SW 1271 (cell line): ENCODE measurements at places on chromosomes 2 and 18.

- no peak for DNase-seq
These were observed 58.2 kb upstream of the ST6GAL2 start for GRCh38 chr2:106944215-106944614.

GRCh38 chr2:16386431-16386830, 279.2 kb downstream of the CYRIA start:
- DNase-seq, result no peak

- no peak for DNase-seq
These were observed 12.7 kb downstream of the FAM110C start for GRCh38 chr2:33620-34019.

DNA sequence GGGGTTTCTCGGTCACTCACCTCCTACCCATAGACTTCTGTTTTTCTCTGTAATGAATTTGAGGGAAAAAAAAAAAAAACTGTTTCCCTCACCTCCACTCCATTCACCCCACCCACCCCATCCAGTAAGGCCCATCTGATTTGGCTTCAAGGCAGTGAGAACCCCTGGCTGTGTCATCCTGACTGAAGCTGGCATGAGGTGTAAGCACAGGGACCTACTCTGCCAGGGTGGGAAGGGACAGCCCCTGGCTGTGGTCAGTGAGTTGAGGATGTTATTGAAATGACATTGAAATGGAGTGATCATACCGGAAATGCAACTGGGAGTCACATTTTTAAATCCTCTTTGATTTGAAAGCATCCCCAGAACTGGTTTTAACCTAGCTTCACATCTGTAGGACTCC, 19.1 kb upstream of the BCL2L11 start:
- DNase-seq, result no peak

- no peak for DNase-seq
These were observed 64.8 kb upstream of the PID1 start for GRCh38 chr2:229335877-229336346.

DNA sequence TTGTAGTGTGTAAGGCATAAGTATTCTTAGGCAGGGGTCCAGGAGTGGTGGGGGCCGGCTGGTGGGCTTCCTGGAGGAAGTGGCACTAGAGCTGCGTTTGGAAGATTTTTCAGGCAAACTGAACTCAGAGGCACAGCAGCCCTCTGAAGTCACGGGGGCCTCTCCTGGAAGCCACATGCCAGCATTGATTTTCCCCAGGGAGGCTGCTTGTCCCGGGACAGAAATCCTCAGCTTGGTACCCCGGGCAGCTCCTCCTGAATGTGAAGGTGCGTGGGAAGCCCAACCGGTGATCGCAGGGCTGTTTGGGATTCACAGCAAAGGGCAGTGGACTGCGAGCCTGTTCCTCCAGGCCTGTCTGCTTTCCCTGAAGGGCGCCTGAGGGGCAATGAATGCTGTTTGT, 1.6 kb upstream of the PDIA6 start:
- no peak for DNase-seq

- no peak for DNase-seq
These were observed 25.4 kb downstream of the POLE4 start for GRCh38 chr2:74983631-74984392.

- no peak for DNase-seq
These were observed 64.0 kb upstream of the GALNT5 start for GRCh38 chr2:157193461-157193860.

DNA sequence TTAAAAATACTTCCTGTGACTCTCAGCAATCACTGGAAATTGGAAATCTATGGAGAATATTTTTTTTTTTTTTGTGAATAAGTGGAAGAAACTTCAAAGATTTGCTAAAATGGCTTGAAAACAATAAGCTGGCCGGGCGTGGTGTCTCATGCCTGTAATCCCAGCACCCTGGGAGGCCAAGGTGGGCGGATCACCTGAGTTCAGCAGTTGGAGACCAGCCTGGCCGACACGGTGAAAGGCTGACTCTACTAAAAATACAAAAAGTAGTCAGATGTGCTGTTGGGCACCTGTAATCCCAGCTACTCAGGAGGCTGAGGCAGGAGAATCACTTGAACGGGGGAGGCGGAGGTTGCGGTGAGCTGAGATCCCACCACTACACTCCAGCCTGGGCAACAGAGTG, 155.5 kb upstream of the CAVIN2 start:
- DNase-seq, result no peak

GRCh38 chr2:218894151-218894879, 13.7 kb downstream of the WNT10A start:
- DNase-seq, result no peak

DNA sequence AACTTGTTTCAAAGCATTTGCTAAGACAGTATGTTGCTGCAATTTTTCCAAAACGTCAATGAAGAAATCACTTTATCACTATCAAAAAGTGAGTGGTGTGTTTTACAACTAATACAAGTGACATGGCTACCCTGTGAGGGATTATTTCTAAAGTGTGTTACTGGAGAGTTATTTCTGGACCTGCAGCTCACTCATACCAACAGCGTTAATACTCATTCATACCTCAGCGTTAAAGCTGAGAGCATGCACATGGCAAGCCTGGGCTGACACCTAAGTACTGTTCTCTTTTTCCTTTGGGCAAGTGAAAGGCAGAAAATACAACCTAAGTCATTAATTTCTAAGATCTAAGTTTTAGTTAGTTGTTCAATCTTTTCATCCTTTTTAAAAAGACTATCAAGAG, 13.0 kb upstream of the MRPL19 start:
- DNase-seq, result no peak

- DNase-seq, result no peak
These were observed 89.1 kb downstream of the OSBPL6 start for GRCh38 chr2:178283341-178283918.

DNA sequence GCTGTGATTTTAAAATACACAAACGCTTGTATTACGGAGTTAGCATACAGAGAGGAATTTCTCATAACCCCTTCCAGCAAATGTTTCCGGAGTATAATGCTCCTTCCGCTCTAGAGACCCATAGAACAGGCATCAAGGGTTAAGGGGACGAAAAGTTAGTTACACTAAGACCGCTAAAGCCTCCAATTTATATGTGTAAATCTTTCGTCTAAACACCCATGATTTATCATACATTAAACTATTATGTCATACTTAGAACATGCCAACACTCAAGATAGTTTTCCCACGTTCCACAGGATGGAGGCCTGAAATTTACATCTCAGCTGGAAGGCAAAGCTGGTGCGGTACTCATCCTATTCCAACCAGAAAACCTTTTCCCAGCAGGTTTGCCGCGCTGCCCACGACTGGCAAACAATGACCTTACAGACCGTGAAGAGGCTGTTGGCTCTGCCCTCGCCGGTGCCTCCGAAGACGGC, 650 bp downstream of the ORMDL1 start:
- no peak for DNase-seq

DNA sequence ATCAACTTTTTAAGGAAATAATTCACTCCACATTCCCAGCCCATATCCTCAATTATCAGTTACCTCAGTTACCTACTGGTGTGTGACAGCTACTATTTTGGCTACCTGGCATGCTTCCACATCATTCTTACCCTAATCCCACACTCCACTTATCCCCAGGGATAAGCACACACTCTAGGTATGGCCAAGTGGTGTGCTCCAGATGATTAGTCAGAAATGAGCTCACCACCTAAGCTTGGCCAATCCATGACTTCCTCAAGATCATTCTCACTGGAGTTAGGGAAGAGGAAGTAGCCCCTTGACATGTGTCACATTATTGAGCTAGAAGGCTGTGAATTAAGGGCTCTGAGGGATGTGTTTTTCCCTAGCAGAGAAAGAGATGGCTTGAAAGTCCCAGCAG, 20.9 kb upstream of the SMAD4 start:
- no peak for DNase-seq

GRCh38 chr2:75222527-75222926, 23.2 kb upstream of the TACR1 start:
- DNase-seq, result no peak

DNA sequence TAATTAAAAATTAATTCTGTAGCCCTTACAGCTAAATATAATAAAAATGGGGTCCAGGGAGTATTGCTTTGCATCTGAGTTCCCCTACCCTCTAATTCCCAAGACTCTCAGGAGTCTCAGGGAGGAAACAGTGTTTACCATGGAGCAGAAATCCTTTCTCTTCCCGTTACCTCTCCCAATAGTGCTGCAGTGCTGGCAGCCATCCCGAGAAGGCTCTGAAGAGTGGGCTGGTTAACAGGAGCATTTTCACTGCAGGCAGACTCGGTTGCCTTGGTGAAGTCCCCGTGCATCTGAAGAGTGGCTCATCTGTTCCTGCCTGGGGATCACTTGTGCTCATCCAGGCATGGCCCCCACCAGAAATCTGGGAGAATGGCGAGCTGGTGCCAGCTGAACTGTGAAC, 41.8 kb upstream of the TMEM178A start:
- DNase-seq, result no peak

DNA sequence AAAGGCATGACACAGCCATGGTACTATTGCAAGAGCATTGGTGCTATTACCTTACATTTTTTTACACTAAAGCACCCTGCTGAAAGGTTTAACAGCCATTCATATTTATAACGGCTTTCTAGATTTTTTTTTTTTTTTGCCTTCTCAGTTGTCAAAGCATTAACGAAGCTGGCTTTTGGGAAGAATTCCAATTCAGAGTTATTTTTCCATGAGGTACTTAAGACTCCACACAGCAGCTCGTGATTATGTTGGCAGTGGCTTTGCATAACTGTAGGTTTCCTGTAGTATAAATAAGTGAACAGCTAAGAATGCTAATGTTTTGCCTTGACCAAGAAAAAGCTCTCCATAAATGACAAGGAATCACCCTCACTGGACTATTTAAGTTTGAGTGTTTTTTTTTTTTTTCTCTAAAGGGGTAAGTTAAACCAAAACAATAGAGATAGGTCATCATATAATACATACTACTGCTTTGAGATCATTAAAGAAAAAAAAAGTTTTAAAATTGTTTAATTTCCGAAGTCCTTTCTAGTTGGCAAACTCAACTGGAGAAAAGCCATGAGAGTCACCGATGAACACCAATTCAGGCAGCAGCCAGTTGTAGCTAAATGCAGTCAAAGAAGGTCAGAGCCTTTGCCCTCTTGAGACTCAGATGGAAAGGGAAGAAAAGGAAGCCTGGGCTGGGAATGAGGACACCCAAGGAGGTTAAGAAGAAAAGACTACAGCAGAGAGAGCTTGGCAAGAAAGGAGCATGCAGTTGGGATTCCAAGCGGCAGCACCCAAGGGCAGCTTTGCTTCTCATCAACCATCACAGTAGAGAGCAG, 187.4 kb upstream of the NCKAP5 start:
- no peak for DNase-seq

GRCh38 chr2:144078802-144079724, 440.9 kb downstream of the ZEB2 start:
- no peak for DNase-seq

- no peak for DNase-seq
These were observed 439.0 kb downstream of the IRS1 start for GRCh38 chr2:226360658-226361057.

DNA sequence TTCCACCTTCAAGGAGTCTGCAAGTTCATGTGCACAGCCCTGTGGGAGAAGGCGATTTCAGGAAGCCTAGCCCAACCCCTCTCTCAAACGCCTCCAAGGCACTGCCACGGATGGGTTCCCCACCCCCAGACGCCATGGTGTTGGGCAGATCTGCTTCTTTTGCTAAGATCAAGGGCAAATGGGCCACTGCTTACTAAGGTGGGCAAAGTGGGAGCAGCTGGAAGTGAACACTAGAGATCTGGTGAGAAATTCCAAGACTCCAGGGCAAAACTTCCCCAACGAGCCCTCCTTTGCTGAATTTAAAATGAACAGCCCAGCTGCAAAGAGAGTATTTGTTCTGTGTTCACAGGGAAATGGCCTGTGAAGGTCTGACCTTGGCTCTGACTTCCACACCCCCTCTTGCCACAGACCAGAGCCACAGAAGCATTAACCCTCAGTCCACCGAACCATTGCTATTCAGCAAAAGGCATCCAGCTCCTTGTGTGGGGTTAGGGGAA, 45.1 kb upstream of the ZBTB7C start:
- DNase-seq, result no peak

GRCh38 chr18:23828426-23828825, 139.2 kb downstream of the LAMA3 start:
- peak; percentile 78 for DNase-seq

- DNase-seq, result no peak
These were observed 18.8 kb downstream of the SPRED2 start for GRCh38 chr2:65413610-65414009.

GRCh38 chr2:215082446-215082845, 56.0 kb downstream of the ABCA12 start:
- no peak for DNase-seq

- DNase-seq, result no peak
These were observed 19.5 kb upstream of the RBMS1 start for GRCh38 chr2:160513120-160513519.

DNA sequence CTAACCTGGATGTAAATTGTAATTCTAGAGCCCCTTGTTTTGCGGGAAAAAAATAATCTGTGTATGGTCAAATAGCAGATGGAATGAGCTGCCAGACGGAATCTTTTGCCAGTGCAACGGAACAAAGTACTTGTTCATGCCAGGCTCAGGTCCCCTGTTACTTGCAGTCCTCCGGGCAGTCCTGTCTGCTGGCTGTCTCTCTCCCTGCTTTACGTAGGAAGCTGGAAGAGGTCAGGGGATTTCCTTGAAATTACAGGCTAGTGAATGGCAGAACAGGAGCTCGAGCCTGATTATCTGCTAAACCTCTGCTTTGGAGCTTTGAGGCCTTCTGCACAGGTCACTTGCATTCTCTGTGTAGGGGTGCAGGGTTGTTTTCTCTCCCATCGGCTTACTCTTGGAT, 54.8 kb downstream of the LRRFIP1 start:
- no peak for DNase-seq

GRCh38 chr2:23918837-23919489, 8.0 kb downstream of the ATAD2B start:
- DNase-seq, result no peak

GRCh38 chr18:5073026-5073944, 123.8 kb downstream of the AKAIN1 start:
- no peak for DNase-seq

- DNase-seq, result no peak
These were observed 30.8 kb upstream of the LRRTM4 start for GRCh38 chr2:77552956-77553355.

DNA sequence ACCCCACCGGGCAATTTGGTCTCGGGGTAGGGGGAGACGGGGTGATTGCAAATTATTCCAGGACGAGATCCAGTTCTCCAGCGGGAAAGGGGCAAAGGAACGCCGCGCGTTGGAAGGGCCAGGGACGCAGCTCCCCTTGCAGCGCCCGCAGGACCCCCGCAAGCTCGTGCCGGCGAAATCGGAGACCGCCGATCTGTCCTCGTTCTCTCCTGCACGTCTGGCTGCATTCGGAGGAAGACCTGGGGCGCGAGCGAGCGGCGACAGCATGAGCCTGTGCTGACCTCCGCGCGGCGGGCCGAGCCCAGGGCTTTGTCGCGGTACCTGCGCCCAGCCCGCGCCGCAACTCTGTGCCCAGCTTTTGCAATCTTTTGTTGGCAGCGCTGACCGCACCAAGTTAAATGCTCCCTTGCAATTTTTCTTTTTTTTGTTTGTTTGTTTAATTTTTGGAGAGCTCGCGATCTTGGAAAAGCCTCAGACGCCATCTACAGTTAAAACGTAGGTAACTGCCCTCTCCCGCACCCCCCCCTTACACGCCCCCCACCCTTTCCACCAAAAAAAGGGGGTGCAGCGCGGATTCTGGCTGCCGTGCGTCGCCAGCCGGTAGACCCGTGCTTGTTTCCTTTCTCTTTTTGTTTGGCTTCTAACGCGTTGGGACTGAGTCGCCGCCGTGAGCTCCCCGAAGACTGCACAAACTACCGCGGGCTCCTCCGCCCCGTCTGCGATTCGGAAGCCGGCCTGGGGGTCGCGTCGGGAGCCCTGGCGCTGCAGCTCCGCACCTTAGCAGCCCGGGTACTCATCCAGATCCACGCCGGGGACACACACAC, 667 bp downstream of the TRIB2 start:
- peak; percentile 10 for DNase-seq
